ENCODE measurements at places on chromosomes 5 and 9.

- no peak for DNase-seq
Observed at GRCh38 chr9:134642385-134643181, 980 bp downstream of the COL5A1 start.

- DNase-seq: no peak
Observed at GRCh38 chr9:17137566-17137965, 2.7 kb downstream of the CNTLN start.

GRCh38 chr5:180367991-180368390 lies 14.9 kb upstream of the GFPT2 start:
- no peak for DNase-seq

DNA sequence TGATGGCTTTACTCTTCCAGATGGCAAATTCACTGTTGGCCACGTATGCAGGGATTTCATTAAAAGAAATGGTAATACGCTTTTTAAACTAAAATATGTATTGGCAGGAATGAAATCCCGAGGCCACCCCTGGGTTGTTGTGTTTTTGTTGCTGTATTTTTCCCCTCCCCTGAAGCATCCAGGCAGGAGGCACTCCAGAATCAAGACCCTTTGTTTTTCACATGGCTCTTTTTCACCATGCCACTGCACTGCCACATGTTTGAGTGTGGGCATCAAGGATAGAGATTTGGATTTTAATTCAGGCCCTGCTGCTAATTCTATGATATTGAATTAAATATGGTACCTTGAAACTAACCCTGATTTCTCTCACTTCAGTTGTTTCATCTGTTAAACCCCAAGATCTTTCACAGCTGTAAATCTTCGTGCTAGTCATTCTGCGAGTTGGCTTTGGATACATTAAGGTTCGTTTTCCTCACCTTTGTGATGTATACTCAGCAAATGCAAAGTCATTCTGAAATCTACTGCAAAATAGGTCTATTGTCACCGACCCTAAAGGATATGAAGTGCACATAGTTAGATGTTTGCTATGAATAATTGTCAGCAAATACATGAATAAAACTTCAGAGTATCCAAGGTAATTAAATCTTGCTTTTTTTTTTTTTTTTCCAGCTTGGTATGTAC lies 533.4 kb downstream of the PTPRD start:
- no peak for DNase-seq

- no peak for DNase-seq
Observed at GRCh38 chr9:99516657-99517049, 294.6 kb downstream of the SEC61B start.

DNA sequence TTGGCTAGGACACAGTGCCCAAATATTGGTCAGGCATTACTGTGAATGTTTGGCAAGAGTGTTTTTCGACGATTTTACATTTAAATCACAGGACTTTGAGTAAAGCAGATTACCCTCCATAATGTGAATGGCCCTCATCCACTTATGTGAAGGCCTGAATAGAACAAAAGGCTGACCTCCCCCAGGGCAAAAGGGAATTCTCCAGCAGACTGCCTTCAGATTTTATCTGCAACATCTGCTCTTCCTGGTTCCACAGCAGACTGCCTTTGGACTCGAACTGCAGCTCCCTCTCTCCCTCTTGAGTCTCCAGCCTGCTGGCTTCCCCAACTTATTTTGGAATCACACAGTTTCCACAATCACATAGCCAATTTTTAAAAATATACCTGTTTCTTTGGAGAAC lies 7.1 kb upstream of the TMEM215 start:
- no peak for DNase-seq

DNA sequence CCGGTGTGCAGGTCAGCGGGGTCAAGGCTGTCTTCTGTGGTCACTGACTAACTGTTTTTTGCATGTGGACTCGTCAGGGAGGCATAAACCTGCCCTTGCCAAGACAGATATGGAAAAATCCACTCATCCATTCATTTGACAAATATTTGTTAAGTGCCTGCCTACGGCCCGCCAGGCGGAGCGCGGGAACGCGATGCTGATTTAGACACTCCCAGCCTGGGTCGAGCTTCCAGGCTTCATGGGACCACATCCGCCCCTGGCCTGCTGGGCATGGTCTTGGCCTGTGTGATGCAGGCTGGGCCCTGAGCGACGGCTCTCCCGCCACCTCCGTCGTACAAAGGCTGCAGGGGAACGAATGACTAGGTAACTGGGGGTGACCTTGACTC lies 18.1 kb downstream of the MYMK start:
- no peak for DNase-seq

- DNase-seq: no peak
Observed at GRCh38 chr5:132873119-132873929, at the start of gene LEAP2. LEAP2 (plus strand) TSS chr5:132873668; CDS start chr5:132873695, 27 bp downstream.

GRCh38 chr5:43358726-43359125 lies 45.5 kb upstream of the HMGCS1 start:
- DNase-seq: no peak

GRCh38 chr5:63011158-63011557 lies 432.5 kb downstream of the LRRC70 start:
- no peak for DNase-seq

DNA sequence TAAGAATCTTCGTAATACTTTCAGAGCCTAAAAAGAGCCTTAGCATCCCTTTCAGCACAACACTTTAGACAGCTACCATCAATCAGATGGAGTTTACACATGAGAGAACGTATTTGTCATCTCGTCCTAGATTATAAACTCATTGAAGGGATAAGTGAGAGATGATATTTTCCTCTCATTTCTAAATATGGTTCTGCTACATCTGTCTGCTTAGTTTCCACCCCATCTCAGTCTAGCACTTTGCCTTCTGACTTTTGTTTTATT lies 208.4 kb upstream of the CD180 start:
- DNase-seq: no peak

DNA sequence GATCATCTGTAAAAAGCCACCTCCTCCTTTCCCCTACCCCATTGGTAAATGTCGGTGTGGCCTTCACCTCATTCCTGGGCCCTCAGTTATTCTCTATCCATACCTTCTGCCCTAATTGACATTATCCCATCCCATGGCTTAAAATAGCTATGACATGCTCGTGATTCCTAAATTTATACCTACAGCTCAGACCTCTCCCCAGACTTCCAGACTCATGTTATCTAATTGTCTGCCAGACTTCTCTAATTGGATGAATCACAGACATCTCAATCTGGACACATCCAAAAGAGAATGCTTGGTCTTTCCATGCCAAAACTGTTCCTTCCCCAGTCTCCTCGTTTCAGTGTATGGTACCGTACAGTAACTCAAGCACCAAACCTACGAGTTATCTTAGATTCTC lies 113.0 kb upstream of the GPR151 start:
- DNase-seq: no peak

DNA sequence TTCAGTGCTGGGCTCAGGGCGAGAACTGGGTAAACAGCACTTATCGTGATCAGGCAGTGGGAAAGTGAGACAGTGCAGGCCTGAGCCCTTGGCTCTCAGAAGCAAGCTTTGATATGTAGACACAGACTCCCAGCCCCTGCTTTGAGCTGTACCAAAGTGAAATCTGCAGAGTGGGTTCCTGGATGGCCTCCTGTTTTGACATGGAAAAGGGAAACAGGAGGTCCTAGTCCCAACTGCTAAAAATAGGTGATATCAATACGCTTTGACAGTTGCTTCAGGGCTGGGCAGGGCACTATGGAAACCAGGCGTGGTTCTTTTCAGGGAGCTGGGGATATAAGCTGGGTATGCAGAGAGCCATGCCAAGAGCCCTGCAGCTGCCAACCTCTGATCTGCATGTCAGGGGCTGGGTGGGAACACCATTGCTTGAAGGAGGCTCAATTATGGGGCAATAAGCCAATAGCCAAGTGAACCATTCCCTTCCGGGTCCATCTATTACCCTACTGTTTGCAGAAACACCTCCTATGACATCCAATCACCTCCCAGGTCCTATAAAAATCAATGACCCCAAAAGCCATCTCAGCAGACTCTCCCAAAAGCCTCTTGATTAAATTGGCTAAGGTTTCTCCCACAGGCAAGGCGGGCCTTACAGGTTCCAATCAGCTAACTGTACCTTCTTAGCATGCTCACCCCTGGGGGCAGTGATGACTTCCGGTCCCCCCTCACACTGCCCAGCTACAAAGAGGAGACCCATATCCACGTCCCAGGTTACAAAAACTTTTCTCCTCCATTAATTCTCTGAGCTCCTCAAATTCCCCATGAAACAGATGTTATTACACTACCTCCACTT lies 45.8 kb downstream of the EPB41L4B start:
- no peak for DNase-seq

DNA sequence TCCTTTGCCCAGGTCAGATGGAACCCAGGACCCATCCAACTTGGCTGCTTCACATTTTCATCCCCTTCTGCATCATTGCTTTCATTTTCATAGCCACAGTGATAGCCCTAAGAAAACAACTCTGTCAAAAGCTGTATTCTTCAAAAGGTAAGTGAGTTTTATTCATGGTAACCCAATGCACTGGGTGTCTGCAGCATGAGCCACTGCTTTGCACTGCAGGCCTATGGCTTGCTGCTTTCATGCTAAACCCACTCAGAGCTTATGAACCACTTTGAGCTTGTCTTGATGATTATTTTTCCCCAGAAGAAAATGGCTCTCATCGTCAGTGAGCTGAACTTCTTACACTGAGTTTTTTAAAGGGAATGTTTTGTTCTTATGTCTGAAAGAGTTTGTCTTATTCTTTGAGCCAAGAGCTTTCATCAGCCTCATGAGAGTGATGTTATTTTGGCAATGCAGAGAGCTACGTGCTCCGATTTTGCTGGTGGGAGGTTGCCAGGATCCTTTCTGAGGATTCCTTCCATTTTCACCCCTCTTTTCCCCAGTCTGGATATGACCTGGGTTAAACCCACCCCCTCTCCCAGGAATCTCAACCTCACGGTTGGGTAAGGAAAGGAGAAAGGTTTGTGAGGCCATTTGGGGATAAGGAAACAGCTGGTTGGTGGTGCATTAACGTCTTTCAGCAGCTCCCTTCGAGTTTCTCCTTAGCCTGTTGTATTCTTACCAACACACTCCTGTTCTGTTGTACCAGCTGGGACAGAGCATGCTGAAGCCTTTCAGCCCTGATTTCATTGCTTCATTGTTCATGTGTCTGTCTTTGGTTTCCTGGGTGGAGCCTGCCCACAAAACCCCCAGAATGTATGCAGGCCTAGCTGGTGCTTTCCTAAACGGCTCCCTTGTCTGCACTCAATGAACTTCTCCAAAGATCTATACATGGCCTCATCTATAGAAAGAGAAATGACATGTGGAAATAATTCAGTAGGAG lies 47.6 kb downstream of the PDCD1LG2 start:
- DNase-seq: no peak

DNA sequence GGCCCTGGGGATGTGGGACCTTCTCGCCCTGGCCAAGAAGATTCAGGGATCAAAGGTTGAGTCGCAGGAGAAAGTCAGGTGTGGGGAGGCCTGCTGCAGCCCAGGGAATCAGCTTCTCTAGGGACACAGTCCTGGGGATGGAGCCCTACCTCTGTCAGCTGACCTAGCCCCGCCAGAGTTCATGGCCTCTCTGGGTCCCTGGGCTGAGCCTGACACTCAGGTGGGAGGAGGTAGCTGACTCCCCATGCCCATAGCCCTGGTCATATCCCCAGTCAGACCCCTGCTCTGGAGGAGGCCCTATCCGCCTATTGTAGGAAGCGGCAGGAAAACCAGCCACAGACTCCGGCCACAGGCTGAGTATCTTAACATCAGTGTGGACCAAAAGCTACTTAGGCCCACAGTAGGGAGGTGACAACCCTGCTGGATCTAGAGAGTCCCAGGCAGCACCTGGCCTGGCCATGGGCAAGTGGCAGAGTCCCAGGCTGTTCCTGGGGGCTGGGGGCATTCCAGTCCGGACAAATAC lies 15.0 kb upstream of the MRNIP start:
- DNase-seq: no peak

GRCh38 chr9:18023332-18023731 lies 444.5 kb downstream of the SH3GL2 start:
- DNase-seq: no peak

DNA sequence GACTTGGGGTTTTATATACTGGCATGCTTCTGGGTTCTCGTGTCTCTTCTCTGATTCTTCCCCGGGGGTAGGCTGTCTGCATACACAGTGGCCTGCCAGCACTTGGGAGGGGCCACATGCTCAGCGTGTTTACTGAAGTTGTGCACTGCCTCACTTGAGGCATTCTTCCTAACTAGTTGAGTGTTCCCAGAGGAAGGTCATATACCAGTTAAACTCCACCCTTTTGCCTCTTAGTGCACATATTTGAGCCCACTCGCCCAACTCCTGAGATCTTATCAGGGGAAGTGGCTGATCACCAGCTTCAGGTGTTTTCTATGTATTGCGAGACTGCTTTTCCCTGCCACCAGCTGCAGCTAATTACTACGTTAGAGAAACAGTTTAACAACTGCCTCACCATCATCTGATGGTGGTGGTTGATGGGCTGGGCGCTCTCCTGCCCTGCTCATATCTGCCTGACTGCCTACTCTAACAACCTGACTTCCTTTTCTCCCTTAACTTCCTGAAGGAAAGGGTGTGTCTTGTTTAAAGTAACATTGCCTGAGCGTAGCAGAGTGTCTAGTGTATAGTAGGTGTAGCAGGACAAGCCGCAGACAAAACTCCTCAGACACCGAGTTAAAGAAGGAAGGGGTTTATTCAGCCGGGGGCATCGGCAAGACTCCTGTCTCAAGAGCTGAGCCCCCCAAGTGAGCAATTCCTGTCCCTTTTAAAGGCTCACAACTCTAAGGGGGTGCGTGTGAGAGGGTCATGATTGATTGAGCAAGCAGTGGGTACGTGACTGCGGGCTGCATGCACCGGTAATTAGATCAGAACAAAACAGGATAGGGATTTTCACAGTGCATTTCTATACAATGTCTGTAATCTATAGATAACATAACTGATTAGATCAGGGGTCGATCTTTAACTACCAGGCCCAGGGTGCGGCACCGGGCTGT lies 60.1 kb upstream of the CLINT1 start:
- no peak for DNase-seq

DNA sequence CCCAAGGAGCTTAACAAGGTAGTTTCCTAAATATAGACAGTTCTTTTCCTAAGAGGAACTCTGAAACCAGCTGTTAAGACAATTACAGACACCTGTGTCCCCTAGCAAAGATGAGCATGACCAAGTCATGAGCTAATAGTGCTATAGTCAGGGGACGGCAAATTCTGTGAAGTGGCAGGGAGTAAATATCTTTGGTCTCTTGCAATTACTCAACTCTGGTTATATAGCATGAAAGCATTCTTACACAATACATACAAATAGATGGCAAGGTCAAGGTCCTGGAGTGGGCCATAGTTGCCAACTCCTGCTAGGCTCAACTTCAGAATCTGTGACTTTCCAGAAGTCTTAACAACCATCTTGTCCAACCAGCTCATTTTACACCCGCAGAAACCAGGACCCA lies 103.7 kb downstream of the RFK start:
- DNase-seq: no peak

- DNase-seq: no peak
Observed at GRCh38 chr5:145697251-145697990, 137.7 kb downstream of the PRELID2 start.
